ENCODE measurements at places on chromosomes 13 and 19.
A peak's percentile ranks its signal among the peaks of the same experiment; 100 is the strongest.

DNA sequence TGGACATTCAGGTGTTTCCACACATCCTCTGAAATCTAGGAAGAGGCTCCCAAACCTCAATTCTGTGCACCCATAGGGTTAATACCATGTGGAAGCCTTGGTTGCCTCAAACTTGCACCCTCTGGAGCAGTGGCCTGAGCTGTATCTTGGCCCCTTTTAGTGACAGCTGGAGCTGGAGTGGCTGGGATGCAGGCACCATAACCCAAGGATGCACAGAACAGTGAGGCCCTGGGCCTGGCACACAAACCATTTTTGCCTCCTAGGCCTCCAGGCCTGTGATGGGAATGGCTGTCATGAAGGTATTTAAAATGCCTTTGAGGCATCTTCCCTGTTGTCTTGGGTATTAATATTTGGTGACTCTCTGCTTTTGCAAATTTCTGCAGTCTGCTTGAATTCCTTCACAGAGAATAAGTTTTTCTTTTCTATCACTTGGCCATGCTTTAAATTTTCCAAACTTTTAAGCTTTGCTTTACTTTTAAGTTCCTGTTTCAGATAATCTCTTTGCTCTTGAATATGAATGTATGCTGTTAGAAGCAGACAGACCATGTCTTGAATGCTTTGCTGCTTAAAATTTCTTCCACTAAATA lies 1594.5 kb upstream of the PCDH20 start:
- DNase-seq: no peak

DNA sequence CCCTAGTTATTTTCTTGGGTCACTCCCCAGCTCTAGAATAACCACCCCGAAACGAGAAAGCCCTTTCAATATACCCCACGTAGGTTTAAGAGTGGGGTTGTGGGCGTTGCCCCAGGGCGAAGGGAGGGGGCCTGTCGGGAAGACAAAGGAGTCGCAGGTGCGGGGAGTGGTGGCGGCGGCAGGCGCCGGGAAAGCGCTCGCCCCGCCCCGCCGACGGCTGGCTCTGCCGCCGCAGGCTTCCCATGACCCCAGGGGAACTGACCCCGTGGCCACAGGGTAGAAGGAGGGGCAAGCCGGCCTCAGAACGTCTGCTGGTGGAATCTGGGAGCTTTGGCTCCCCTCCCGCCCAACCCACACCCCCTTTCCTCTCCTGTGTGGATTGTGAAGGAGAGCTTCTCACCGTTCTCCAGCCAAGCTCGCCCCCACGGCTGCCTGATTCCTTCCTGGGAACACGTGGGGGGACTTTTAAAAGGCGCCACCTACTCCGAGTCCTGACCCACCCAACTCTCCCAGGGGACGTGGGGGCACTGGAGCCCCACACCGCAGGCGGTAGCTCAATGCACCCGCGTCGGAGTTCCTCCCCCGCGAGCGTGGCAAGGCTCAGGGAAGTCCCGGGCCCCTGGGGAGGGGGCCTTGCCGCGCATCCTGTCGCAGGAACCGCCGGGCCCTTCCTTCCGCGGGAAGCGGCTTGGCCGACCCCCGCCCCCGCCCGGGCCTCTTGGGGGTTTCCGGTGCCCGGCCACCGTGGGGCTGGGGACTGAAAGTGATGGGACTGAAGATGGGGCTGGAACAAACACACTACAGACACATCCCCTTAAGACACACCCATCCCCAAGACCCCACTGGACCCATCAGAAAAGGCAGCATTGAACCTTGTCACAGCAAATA lies 5.5 kb downstream of the IER2 start:
- peak; percentile 70 for DNase-seq

GRCh38 chr13:21055511-21056045 lies 5.8 kb downstream of the LATS2 start:
- no peak for DNase-seq

- DNase-seq: no peak
Measured at GRCh38 chr19:54418030-54418929, 3.0 kb downstream of the TTYH1 start.

- no peak for DNase-seq
Measured at GRCh38 chr13:37143911-37144310, 38.4 kb upstream of the CSNK1A1L start.

- no peak for DNase-seq
Measured at GRCh38 chr13:89455741-89456140, 1784.6 kb downstream of the SLITRK5 start.

GRCh38 chr19:480016-480855 lies 16.1 kb upstream of the MADCAM1 start:
- DNase-seq: peak; percentile 57

DNA sequence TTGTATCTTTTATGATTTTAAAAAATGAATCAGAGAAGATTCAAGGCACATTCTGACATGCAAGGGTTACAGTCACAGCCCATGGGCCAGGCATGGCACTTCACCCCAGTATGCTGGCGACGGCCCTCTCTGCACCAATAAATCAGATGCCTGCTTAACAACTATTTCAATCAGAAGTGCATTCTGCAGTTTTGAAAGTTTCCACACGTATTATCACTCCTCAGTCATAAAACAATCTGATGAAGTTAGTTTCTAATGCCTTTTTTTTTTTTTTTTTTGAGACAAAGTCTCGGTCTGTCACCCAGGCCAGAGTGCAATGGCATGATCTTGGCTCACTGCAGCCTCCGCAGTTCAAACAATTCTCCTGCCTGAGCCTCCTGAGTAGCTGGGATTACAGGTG lies 28.3 kb upstream of the FFAR2 start:
- no peak for DNase-seq

DNA sequence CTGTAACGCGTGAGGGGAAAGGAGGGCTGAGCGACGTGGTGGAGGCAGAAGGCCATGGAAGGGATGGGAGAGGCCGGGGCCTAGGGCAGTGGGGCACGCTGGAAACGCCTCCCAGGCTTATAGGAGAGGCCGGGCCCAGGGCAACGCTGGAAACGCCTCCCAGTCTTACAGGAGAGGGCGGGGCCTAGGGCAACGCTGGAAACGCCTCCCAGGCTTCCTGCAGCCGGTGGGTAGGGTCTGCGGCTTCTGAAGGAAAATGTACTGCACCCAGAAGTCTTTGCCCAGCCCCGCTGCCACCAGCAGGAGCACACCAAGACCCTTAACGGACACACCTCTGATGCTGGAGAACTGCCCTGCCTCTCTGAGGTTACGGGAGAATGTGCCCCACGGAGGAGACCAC lies 9.1 kb downstream of the CACTIN start:
- no peak for DNase-seq

DNA sequence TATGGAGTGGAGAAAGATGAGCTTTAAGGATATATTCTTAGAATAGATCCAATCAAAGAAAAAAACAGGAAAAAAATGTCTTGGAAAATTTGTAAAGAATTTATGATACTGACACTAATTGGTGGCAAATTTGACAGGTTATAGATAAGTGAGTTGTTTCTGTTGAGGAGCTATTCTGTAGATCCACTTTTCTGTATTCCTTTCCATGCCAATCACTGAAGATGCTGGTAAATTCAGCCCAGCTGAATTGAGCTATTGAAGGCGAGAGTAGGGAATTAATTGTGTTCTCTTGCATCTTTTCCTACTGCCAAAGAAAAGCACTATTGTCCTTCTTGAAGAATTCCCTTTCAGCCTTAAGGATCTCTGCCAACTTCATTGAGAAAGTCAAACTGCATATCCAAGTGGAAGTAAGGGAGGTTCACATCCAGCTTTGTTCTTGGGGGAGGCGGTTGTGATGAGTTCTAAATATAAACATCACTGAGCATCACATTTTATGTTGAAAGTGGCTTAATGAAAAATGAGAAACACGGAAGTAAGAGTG lies 113.1 kb downstream of the PCDH9 start:
- no peak for DNase-seq

DNA sequence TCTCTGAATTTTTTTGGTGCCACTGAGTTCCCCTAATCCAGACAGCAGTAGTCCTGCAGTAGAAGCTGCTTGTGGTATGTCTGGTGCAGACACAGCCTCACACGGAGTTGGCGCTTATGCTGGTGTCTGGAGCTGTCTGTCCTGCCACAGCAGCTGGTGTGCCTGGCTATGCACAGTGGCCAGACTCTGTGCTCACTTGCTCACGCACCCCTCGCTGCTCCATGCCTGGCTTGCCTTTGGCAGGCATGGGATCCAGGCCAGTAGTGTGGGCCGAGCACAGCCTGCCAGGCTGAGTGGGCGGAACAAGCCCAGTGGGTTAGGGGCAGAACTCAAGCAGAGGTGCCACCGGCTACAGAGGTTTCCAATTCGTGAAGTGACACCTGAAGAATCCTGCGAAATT lies 845.9 kb upstream of the PCDH9 start:
- DNase-seq: no peak

GRCh38 chr19:8307400-8307964 lies 676 bp downstream of the CD320 start:
- no peak for DNase-seq

- no peak for DNase-seq
Measured at GRCh38 chr19:51600940-51601580, 29.1 kb downstream of the SIGLEC5 start.

DNA sequence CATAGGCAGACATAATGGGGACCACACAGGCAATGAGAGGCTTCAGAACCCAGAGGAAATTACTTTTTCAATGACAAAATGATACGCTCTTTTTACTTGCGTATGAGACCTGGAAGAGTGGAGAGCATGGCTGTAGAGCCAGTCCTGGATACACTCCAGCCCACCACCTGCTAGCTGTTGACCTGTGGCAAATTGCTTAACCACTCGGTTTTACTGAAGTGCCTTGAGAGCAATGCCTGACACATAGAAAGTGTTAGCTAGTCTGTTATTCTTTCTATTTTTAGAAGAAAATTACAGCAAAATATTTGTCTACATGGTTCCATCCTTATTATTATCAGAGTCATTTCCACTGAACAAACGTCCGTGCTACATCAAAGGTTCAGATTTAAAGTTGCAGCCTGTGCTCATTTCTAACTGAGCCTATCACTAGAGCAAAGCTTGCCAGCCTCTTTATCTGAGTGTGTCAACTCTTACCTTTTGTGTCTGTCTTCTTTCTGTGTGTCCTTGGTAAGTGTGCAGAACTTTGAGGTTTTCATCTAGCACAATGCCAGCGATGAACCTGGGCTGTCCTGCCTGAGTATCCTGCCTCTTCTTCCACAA lies 9.6 kb upstream of the GPR183 start:
- DNase-seq: no peak

DNA sequence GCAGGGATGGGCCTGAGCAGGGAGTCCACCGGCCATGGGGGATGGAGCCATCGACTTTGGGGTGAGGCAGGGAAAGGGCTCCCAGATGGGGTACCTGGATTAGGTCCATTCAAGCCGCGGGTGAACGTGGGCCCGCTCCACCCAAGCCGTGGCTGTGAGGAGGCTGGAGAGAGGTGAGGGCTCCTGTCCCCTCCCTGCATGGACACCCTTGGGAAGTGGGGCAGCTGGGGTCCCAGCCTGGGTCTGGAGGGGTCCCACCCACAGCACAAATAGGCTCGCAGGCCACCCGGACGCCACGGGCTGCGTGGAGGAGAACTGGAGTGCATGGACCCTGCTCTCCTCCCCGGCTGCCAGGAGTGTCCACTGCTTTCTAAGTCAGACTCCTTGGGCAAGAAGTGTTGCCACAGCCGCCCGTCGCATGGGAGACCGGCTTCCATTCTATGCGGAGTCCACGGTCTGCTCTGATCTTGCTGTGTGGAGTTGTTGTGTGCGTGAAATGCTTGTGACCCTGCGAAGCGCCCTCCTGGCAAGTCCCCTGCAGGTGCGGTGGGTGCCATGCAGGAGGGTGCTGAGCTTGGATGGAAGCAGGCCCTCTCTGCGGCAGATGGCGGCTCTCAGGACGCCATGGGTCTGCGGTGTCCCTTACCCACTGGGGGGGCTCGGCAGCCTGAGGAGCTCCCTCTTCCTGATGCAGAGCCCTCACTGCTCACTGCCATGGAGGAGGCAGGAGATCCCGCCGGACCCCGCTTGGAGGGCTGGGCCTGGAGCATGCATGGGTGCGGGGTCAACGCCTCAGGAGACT lies 2.0 kb downstream of the DAZAP1 start:
- DNase-seq: no peak
